Stimulated activated CD4-positive, alpha-beta T cell treated with anti-CD3 and anti-CD28 coated beads, Interleukin-2, amount 100 ng/mL, for 24 hours (primary cell): ENCODE measurements at places on chromosomes 1 and 21.

- DNase-seq: no peak
Measured at GRCh38 chr1:43705982-43706597, 1.2 kb upstream of the ST3GAL3 start.

- no peak for DNase-seq
Measured at GRCh38 chr1:30650968-30651320, 72.4 kb downstream of the MATN1 start.

DNA sequence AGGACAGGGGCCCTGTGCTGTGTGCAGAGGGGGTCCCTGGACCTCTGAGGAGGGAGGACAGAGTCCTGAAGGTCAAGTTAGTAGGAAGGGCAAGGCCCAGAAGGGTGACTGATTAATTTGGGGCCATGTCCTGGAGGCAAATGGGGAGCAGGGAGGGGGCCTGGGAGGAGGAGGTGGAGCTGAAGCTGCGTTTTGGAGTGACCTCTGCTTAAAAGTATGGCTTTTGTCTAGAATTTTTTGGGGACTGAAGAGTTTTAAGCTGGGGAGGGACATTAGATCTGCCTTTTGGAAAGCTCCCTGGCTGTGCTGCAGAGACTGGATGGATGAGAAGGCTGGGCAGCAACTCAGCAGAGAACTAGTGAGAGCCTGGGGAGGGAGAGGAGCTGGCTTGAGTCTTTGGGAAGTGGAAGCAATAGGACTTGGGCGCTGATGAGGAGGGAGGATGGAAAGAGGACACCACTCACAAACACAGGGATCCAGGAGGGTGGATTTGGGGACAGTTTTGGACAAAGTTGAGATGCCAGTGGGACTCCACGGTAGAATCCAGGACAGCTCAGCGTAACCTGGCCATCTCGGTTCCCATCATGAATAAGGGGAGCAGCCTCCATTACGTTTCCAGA lies 52.9 kb downstream of the ACBD3 start:
- DNase-seq: no peak

DNA sequence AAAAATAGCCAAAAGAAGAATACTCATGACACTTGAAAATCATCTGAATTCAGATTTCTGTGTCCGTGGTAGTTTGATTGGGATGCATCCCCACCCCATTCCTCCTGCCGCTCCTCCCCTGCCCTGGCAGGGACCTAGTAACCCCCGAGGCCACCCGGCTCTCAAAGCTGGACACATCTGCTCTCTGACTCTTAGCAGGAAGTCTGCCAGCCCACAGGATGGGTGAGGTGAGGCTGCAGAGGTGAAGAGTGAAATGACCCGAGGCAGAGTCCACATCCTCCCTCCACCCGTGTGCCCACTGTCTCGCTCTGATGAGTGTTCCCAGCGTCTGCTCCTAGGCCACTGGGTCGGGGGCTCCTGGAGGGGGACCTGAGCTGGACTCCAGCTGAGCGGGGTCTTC lies 308.5 kb upstream of the VAMP3 start:
- no peak for DNase-seq

DNA sequence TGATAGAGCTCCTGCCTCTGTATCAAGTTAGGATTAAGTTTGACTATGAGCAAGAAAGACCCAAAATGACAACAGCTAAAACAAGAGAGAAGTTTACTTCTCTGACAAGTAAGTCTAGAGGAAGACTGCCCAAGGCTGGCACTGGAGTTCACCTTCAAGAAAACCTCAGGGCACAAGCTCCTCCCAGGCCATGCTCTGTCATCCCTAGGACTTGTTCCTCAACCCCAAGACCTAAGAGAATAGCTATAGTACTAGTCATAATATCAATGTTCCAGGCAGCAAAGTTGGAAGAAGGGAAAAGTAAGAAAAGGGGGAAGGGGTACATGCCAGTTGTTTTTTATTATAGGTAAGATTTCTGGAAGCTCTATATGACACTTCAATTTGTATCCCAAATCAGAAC lies 26.4 kb upstream of the DARS2 start:
- DNase-seq: no peak

GRCh38 chr1:41382480-41383090 lies 21.4 kb downstream of the FOXO6 start:
- DNase-seq: no peak

DNA sequence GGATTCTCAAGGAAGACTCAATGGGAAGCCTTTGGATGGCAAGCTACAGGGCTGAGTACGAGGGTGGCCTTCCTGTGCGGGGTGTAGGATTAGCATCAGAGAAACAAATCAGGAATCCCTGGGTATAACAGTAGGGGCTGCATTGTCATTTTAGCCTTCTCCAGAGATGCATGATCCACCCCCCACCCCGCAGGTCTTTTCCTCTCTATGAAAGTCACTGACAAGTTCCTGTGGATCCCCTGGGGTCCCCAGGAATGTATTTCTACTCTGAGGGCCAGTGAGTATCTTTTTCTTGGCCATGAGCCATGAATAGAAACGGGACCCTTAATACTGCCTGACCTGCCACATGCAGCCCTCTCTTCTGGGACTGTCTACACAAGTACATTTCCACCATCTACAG lies 473.0 kb upstream of the VAMP3 start:
- no peak for DNase-seq

DNA sequence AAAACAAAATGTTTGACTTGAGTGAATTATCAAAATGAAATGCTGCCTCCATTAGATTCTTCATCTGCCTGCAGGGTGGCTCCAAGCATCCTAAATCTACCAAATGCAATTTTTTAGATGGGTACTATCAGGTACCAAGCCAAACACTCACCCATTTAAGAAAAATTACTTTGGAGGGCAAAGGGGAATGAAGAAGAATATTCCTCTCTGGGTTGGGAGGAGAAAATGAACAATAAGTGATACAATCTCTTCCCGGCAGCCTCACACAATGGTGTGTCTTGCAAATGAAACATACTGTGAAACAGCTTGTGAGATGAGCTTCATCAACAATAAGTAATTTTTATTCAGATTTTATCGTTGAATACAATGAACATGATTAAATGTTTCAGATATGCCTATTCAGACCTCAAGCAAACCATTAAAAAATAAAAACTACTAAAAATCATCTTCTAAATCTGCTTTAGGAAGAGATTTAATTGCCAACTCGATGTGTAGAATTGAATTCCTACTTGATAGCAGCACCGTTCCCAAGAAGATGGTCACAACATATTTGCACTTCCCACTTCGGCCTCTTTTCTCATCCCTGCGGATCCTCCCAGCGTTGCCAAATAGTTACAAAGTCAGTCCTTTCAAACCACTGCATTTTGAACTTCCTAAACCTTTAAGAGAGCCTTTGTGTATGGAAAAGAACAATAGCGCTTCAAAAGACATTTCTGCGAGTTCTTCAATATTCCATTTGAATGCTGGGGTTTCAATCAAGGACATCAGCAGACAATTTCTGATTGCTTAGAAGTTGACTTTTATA lies 2.7 kb downstream of the DAB1 start:
- DNase-seq: no peak

DNA sequence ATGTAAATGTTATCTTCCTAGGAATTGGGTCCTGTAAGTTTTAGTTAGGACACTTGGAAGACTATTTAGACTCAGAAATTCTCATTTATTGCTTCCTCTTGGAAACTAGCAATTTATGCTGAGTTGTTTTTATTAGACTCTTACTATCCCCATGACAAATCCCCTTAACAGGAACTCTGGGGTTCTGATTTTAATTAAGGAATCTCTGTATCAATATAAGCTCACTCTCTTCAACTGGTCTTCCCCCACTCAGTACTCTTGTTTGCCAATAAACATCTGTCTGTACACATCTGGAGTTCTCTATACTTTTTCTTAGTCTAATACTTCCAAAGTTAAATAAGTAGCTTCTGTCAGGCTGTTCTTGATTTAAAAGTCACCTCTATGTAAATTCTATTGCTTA lies 64.1 kb upstream of the TBX15 start:
- no peak for DNase-seq

- no peak for DNase-seq
Measured at GRCh38 chr1:193062698-193063463, 3.5 kb downstream of the RO60 start.

DNA sequence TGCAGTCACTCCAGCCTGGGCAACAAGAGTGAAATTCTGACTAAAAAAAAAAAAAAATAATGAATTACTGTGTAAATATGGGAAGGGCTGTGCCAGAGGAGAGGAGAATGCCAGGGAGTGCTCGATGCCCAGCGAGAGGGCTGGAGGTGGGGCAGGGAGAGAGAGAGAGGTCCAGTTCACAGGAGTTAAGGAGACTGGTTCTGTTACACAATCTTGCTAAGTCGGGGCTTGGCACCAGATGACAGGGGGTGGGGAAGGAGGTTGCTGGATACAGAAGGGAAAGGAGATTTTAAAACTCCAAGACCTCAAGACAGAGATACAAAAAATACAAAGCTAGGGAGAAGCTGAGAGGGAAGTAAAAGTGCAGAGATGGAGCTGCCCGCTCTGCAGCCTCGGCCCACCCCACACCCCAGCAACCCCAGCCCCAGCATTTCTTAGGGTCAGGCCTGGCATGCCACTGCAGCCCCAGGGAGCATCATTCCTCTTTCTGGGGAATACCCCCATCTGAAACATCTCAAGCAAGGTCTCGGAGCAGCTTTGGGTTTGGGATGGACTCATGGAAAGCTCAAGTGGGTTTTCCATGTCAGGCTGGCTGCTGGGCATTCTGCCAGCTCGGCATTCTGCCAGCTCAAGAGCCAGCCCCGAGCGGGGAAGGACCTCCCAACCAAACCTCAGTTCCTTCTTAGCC lies 991 bp downstream of the SELENBP1 start:
- DNase-seq: no peak

DNA sequence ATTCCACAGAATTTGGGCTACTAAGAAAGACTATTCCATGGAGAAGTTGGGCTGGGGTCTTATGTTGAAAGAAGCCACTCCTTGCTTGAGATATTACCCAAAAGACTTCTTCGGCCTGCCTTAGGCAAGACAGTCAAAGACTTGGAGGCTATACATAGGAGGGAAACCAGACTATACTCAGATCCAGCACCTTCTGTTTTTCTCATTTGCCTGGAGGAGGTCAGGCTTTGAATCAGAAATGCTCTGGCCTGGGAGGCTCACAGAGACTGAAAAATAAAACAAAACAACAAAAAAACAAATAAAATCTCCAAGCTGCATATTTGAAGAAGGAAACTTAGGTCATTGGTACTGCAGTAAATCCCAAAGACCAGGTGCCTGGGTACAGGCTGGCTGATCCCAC lies 38.4 kb upstream of the EXOSC10 start:
- no peak for DNase-seq

DNA sequence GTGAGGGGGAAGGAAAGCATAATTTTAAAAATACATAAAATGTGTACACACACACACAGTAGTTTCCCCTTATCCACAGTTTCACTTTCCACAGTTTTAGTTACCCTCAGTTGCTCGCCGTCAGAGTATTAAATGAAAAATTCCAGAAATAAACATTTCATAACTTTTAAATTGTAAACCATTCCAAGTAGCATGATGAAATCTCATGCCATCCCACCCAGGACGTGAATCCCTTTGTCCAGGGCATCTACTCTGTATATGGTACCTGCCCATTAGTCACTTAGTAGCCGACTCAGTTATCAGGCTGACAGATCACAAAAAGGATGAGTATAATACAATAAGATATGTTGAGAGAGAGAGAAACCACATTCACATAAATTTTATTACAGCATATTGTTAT lies 36.2 kb downstream of the EPS15 start:
- no peak for DNase-seq

DNA sequence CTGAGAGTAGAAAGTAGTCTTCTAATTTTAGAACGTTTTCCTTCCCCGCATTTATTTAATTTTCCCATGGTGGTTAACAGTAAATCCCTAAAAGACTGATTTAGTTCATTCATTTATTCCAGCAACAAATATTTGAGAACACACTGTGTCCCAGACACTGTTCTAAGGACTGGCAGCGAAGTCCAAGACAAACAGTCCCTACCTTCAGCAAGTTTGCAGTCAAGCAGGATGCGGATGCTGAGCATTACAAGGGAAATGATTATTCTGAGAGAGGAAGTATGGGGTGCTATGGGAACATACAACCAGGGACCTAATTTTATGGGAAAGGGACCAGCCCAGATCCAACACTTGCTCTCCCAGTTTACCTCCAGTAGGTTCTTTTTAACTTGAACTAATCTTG lies 1.2 kb upstream of the C1orf74 start:
- DNase-seq: no peak

DNA sequence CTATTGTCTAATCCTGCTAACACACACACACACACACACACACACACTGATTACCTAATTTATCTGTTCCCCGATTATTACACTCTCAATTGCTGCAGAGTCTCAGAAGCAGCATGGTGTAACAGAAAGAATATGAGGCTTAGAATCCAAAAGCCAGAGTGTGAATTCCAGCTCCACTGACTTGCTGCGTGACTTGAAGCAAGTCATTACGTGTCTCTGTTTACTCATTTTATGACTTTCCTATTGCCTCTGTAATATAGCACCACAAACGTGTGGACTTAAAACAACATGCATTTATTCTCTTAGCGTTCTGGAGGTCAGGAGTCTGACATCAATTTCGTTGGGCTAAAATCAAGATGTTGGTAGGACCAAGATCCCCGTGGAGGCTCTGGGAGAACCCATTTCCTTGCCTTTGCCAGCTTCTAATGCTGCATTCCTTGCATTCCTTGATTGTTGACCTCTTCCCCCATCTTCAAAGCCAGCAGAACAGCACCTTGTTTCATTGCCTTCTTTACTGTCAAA lies 55.9 kb upstream of the ATP5PO start:
- no peak for DNase-seq

GRCh38 chr1:7218210-7218832 lies 433.1 kb downstream of the CAMTA1 start:
- peak; percentile 32 for DNase-seq
